ENCODE measurements at places on chromosomes 6 and 20.

DNA sequence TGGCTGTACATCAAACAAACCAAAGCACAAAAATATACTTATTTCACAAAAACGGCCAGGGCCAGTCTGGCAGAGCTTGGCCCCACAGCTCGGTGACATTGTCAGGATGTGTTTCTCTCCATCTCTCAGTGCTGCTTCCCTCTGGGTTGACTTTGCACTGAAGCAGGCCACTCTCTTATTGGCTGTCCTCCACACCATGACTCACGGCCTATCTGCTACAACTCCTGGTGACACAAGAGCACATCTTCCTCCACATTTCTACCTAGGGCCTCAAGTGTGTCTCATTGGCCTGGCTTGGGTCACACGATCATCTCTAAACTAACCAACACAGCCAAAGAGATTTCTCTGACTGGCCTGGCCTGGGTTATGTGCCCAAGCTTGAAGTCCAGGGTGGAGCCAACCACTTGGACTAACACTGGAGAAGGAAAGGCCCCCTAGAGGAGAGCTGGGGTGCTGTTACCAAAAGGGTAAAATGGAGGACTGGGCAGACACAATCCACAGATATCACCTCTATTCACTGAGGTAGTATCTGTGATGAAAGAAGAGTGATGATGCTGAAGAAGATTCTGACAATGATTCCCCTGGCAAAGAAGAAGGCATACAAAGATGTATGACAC, 159.8 kb upstream of the TSHZ2 start:
- peak; percentile 19 for DNase-seq

DNA sequence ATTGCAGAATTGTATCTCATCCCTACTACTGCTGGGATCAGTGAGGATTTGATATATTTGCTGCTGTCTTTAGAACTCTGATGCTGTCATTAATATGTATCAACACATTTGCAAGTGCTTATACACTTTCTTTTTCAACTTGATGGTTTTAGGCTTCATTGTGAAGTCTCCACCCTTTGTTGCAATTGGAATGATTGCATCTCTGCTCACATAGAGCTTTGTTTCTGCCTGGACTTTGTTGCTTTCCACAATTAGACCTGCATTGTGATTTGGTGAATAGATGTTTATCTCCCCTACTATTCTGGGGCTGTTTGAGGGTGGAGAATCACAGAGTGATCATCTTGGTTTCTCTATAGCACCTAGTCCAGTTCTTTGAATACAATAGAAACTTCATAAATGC, 666.7 kb downstream of the EPM2A start:
- no peak for DNase-seq

DNA sequence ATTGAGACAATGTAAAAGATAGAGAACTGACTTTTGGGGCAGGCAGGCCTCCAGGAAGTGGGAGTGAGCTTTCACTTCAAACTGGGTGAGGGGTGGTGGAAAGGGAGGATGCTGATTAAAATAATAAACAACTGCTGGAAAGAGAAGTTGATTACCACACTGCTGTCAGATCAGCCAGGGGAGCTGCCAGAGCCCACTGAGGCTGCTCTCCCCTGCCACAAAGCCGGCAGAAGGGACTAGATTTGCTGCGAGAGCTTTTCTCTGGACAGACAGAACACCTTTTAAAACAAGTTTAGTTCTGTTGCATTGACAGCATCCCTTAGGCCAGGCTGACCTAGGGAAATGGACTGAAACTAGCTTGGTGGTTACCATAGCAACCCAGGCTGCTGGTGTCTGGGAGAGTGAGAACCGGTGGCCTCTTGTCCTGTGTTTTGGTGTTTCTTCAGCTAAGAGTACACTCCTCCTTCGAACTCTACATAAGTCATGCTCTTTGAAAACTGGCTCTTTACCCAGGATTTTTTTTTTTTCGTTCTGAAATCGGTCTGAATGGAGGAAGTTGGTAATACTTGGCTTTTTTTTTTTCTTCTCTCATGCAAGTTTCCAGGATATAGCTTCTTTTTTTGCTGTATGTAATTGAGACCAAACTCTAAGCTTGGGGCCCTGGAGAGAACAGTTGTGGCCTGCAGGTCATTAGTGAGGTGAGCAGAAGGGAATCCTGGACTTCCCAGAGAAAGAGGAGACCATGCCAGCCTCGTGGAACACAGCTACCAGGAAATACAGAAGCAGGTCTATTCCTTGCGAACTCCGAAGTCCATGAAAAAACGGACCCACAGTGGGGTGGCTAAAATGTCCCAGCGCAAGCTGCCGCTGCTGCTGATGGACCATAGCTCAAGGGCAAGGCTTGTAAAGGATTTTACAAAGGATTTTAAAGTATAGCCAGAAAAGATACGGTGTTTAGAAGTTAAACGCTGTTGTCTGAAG, 374.4 kb downstream of the UTRN start:
- peak; percentile 24 for DNase-seq

DNA sequence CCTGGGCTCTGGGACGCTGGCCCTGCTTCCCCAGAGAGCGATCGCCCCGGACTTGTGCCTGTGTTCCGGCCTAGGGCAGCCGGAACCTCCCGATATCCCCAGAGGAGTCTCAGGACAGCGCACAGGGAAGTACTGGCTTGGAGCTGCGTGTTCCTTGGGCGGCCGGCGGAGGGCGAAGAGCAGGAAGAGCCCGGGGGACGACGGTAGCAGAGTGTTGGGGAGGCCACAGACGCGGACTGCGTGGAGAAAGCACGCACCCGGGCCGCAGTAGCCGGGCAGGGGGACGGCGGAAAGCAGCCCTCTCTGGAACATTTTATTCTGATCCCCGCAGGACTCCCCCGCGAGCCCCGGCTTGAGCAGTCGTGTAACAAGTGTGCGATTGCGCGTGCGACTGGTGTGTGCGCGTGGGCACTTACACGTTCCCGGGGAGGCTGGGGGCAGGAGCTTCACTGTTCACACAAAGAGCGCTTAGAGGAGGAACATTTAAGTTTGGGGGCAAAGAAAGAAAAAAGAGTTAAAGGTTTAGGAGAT, 36.1 kb downstream of the NCR2 start:
- peak; percentile 46 for DNase-seq

- DNase-seq, result no peak
Measured at GRCh38 chr6:147769496-147770087, 261.1 kb downstream of the SAMD5 start.

GRCh38 chr6:125598422-125598821, 151.0 kb upstream of the HEY2 start:
- no peak for DNase-seq

GRCh38 chr6:139777202-139777970, 402.9 kb upstream of the CITED2 start:
- no peak for DNase-seq

All from activated T-cell treated with anti-CD3 and anti-CD28 coated beads, Interleukin-2, amount 50 U/mL, for 48 hours (primary cell).